ENCODE measurements at places on chromosomes 3 and 15.

- no peak for DNase-seq
Observed at GRCh38 chr3:108713816-108714215, 43.4 kb downstream of the RETNLB start.

DNA sequence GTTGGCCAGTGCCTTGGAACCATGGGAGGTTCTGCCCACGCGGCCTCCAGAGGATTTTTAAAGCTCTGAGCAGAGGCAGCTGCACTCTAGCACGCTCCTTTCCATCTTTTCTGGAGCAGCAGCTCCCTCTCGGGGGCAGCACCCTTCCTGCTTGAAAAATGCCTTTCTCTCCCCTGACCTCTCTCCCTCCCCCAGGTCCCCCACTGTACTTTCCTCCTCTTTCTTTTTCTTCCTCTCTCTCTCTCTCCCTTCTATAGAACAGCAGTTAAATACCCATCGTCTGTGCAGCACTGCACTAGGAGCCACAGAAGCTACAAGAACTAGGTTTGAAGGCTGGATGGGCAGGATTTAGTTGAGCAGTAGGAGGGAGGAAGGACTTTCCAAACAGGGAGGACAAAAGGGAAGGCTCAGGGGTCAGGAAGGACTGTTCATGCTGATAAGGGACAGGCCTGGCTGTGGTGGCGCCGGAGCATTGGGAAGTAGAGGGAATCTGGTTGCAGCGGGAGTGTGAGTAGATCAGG, 4.4 kb downstream of the ALPK3 start:
- DNase-seq = no peak

DNA sequence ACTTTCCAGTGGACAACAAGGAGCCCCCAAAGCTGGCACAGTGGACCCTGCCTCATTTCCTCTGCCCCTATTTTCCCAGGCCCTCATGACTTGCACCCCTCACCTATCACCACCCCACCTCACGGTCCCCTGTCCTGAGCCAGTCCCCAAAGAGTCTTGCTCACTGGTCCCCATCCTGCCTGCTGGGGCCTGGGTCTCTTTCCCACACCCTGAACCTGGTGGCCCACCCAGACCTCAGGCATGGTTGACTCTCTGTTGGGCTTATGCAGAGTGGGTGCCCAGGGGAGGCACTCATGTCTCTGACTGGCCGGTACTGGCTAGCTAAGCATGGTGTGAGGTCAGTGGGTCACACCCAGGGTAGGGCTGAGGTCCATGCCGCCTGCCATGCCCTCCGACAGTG, 73.2 kb downstream of the SLC12A8 start:
- DNase-seq = no peak

- DNase-seq = no peak
Observed at GRCh38 chr3:29412110-29412509, 131.2 kb downstream of the RBMS3 start.

- DNase-seq = no peak
Observed at GRCh38 chr15:66897416-66897815, 168.0 kb upstream of the SMAD3 start.

GRCh38 chr15:65772930-65773329, 19.2 kb downstream of the DENND4A start:
- no peak for DNase-seq

DNA sequence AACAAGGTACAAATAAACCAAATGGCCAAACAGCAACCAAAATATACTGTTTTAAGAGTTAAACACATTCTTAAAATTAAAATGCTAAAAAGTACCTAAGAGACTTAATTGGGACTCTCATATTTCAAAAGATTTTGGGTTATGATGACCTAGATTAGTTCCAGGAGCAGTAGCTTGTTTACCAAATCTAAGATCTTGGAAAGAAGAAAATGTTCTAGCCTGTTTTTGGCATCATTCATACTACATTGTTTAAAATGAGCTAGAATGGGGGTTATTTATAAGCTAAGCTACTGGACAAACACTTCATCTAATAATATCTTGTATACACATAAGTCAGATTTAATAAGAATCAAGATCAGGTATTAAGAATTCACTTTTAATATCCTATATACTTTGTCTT, 22.8 kb downstream of the ATOSA start:
- DNase-seq = no peak
